Left renal cortex interstitium (tissue), 4 donors: ENCODE measurements at places on chromosomes 5 and 9. TPM values are rescaled to one million over a fixed set of nuclear protein-coding genes. Genes with fewer than 3 reads are reported as not detected.

DNA sequence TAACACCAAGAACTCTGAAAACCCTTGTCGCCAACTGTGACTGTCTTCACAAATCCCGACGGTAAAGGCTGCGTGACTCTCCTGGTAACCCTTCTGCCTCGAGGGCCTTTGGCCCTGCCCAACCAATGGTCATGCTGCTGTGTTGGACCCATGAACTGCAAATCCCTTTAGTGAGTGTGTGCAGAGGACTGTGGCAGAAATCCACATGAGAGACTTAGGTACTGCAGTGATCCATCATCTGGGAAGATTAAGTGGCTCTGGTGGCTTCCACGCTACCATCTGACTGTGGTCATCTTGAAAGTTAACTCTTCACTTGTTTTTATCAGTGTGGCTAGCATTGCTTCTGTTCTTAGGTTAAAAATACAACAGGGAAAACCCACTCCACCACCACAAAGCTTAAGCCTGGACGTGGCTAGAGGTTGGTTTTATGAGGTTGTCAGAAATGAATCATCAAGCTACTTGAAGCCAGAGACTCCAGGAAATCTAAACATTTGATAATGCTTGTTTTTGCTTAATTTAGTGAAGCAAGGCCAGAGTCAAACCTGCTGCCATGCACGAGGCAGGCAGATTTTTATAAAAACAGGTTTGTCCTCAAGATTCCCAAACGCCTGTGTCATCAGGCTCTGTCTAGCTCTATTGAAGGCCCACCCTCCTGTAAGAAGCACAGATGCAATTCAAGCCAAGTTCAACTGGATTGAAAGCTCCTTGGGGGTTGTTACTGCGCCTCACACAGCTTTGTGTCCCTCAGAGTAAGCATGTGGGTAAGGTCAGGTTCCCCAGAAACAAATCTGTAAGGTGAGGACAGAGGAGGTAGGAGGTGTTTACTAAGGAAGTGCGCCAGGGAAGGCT lies 52.7 kb upstream of the ERCC6L2 start:
- no peak for DNase-seq

DNA sequence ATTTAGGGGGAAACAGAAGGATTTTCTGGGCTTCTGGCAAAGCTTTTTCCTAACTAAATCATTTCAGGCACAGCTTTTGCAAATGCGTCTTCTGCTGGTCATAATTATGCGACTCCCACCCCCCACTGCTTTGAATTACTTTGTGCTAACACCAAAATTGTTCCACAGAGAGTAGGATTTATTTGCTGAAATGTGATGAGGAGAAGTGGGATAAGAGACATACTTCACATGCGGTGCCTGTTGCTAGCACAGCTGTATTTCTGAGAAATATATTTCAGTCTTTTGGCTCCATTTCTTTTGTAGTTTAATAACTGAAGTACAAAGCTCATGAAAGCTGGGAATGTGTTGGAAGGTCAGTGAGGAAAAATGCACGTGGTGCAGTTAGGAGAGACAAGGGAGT lies 83.2 kb upstream of the TAS2R1 start:
- DNase-seq: no peak

SLC34A3 gene
- polyA plus RNA-seq: 15.4 TPM

DNA sequence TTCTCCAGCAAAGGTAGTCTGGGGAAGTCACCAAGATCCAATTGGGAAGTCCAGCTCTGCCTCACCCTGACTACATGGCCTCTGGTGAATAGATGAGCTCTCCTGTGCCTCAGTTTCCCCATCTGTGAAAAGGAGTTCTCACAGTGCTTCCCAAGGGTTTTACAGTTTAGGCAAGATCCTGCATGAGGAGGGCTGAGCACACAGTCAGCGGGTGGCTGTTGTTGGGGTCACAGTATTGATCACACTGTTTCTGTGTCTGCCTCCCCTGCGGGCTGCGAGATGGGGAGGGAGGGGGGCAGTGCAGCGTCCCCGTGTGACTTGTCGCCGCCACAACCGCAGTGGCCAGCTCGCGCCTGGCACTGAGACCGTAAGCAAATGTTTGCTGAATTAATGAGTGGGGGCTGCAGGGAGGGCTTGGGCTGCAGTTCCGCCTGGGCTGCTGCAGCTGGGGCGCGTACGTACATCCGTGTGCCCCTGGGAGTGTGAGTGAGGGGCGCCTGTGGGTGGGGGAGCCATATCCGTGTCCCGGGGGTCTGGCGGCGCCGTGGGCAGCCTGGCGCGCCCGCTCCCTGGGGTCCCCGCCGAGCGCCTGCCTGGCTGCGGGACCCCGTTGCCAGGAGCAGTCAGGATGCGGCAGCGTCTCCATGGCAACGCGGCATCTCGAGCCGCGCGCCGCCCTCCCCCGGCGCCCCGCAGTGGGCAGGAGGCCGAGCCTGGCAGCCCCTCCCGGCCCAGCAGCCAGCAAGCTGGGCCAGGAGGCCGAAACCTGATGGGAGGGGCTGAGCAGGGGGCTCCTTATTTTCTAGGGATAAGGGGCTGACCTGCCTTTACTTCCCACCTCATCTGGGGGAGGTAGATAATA lies 31.4 kb upstream of the PSD2 start:
- no peak for DNase-seq

DNA sequence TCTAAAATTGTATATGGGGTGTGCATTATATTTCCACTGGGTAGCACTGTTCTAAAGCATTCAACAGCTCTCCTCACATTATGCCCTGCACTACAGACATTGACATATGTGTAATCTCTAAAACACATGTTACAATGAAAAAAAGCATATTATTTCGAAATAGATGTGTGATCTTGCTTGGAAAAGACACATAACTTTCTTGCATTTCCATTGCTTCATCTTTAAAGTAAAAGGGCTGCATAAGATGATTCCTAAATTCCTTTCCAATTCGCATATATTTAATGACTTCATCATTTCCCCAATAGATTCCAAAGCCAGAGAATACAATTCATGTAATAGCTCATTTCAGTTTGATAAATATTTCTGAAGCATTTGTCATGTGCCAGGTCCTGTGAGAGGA lies 566.9 kb downstream of the PDE4D start:
- DNase-seq: no peak

GRCh38 chr5:34483442-34484033 lies 172.6 kb upstream of the RAI14 start:
- no peak for DNase-seq

DNA sequence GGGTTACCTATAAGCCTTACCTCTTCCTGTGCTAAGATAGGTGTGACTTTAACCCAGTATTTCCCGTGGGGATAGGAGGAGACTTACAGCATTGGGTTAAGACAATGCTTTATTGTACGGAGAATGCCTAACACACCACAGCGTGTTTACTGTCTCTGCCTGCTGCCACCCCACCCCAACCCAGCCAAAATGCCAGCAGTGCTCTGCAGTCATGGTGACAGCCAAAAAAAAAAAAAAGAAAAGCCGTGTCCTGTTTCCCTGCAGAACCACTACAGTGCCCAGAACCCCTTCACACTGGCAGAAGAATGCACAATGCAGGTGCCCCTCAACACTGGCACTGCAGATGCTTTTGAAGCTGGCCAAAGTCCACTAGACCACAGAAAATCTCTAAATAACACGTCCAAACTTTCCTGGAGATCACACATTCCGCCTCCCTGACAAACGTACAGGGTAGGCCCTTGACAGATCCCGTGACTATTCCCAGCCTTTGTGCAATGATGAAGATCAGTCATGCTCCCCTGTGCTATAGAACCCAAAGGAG lies 102.2 kb downstream of the SERINC5 start:
- no peak for DNase-seq

DNA sequence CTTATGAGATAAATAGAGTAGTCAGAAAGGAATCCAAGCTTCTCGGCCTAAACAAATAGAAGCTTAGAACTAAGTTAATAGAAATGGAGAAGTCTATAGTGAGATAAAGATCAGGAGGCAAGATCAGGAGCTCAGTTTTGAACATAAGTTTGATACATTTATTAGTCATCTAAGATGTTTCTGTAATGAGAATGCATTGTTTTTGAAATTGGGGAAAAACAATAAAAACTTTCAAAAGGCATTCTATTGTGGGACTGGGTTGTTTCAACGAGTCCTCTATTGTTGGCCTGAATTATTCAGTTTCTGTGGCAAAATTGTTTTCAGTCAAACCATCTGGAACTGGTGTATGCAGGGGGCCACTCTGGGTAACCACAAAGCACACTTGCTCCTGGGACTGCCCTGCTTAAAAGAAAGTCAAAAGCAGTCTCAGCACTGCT lies 181.0 kb upstream of the CLINT1 start:
- no peak for DNase-seq

GRCh38 chr5:179309751-179310320 lies 35.4 kb downstream of the ADAMTS2 start:
- DNase-seq: no peak

- DNase-seq: peak; percentile 70
These were observed 129.6 kb upstream of the CNTLN start for GRCh38 chr9:17005056-17005823.

RLN2 gene
- polyA plus RNA-seq: 3.5 TPM

DNA sequence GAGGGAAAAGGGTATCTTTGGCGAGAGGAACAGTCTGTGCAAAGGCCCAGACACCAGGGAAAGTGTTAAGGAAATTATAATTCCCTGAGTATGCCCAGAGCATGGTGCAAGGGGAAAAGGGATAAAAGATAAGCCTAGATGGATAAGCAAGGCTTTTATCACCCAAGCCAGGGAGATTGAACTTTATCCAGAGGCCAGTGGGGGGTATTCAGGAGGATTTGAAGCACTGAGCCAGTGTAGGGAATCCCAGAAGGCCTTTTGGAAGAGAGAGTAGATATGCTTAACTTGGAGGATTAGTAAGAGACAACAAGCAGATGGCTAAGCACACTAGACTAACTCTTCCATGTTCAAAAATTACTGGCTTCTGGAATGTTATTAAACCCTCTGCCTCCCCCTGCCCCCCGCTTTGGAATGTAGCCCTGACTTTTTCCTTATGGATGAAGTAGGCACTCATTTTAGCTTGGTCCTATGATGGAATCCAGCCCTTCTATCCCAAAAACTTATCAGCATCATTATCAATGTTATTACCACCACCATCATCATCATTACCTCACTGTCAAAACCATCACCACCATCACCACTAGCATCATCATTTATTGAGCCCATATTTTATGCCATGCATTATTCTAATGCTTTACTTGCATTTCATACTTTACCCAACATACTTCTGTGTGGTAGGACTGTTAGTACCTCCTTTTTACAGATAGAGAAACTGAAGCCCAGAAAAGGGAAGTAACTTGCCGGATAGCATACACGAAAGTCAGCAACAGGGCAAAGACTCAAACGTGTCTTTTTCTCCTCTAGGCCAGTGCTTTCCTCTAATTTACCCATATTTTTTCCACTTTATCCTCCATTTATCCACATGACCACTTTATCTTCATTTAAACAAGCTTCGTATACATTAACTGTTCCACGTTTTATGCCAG lies 237.0 kb downstream of the PAPPA start:
- no peak for DNase-seq

SPATA31A3 gene
- not detected for polyA plus RNA-seq

MRNIP gene
- 29.0 TPM for polyA plus RNA-seq

- DNase-seq: no peak
These were observed 192.1 kb upstream of the RGMB start for GRCh38 chr5:98581112-98581997.

GRCh38 chr9:116873491-116873890 lies 186.4 kb downstream of the TRIM32 start:
- DNase-seq: no peak

GRCh38 chr5:163409384-163409783 lies 28.0 kb upstream of the CCNG1 start:
- DNase-seq: no peak

PDE6A gene
- polyA plus RNA-seq: 0.11 TPM

SPACA9 gene
- 11.6 TPM for polyA plus RNA-seq

DNA sequence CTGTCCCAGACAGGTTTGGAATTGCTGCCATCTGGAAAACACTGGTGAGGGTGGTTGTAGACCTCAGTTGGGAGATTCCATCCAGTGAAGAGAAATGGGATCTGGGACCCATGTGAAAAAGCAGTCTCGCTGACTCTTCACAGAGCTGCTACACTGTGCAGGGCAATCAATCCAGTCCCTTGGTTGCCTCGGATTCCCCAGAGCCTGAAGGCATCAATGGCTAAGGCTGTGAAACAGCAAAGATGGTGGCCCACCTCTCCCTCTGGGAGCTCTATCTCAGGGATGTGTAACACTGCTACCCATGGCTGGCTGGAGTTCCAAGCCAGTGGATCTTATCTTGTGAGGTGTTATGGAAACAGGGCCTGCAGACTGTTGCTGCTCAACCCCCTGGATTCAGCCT lies 256.1 kb downstream of the TMEM38B start:
- DNase-seq: no peak

- DNase-seq: no peak
These were observed 209.5 kb downstream of the MAPKAP1 start for GRCh38 chr9:125497478-125497877.

- no peak for DNase-seq
These were observed 116.9 kb upstream of the TLX3 start for GRCh38 chr5:171192111-171192510.

PKD2L2 gene
- 0.46 TPM for polyA plus RNA-seq

GRCh38 chr5:134878403-134878802 lies 4.2 kb downstream of the TXNDC15 start:
- no peak for DNase-seq

TMEM161B gene
- 30.2 TPM for polyA plus RNA-seq

GRCh38 chr5:77086689-77087483 lies at the start of gene ZBED3:
Gene ZBED3, minus strand, starts transcription at chr5:77087285. Its CDS starts 9,407 bp downstream, at chr5:77077878.
- DNase-seq: peak; percentile 91

CNTFR gene
- 33.1 TPM for polyA plus RNA-seq

SRP19 gene
- 68.5 TPM for polyA plus RNA-seq

GRCh38 chr5:173480896-173481295 lies 135.6 kb downstream of the BOD1 start:
- no peak for DNase-seq

TAF11L5 gene
- polyA plus RNA-seq: not detected

MCIDAS gene
- polyA plus RNA-seq: 1.0 TPM

DNA sequence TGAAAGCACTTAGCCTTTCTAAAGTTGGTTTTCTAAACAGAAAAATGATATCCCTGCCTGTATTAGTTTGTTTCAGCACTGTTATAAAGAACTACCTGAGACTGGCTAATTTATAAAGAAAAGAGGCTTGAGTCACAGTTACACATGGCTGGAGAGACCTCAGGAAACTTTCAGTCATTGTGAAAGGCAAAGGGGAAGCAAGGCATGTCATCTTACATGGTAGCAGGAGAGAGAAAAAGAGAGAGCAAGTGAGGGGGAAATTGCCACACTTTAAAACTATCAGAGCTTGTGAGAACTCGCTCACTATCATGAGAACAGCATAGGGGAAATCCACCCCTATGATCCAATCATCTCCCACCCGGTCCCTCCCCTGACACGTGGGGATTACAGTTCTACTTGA lies 64.9 kb downstream of the FAM170A start:
- DNase-seq: no peak

PCDHAC2 gene
- 0.62 TPM for polyA plus RNA-seq

- no peak for DNase-seq
These were observed 22.1 kb downstream of the IQGAP2 start for GRCh38 chr5:76425146-76425545.

DNA sequence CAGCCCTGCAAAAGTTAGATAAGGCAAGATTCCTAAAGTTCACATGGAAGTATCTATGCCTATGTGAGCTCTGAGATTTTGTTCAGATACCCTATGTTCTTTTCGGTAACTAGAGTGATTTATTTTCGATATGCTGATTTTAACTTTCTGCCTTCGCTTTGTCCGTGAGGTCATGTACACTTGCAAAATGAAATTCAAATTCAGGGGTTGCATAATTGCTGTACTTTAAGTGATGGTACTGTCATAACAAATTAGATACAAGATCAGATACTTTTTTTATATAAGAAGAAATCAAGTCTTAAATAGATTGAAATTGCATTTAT lies 350 bp upstream of the ECPAS start:
- no peak for DNase-seq

IFNA2 gene
- polyA plus RNA-seq: not detected

GRCh38 chr9:72863456-72864094 lies 89.3 kb downstream of the ALDH1A1 start:
- no peak for DNase-seq

MARCOL gene
- polyA plus RNA-seq: not detected
